A549 treated with RU486 at 1 μM for 4 hours (cell line): ENCODE measurements at places on chromosomes 1 and 21. TPM values are rescaled to one million over a fixed set of nuclear protein-coding genes. Genes with fewer than 3 reads are reported as not detected.

Gene LHX8
- 1.1 to 1.5 TPM (median 1.4 TPM) in 5 replicates for total RNA-seq

Gene S100A9
- 0.38 to 2.0 TPM (median 1.1 TPM) in 5 replicates for total RNA-seq

Gene DNALI1
- 0.06 to 0.12 TPM in 2 of 5 replicates, not detected in the others for total RNA-seq

Gene LENEP
- total RNA-seq, result not detected in 5 replicates

Gene IFNAR2
- 11.9 to 23.1 TPM (median 17.1 TPM) in 5 replicates for total RNA-seq

Gene PLA2G5
- not detected in 5 replicates for total RNA-seq

Gene PRAMEF25
- total RNA-seq, result not detected in 5 replicates

Gene SPATC1L
- total RNA-seq, result 0.06 TPM in 1 of 5 replicates, not detected in the others

Gene CD53
- total RNA-seq, result not detected in 5 replicates

Gene KPRP
- not detected in 5 replicates for total RNA-seq

Gene CLEC20A
- not detected in 5 replicates for total RNA-seq

Gene MYCBP
- 9.0 to 24.0 TPM (median 22.4 TPM) in 5 replicates for total RNA-seq

Gene CFHR1
- total RNA-seq, result 0.16 to 0.30 TPM (median 0.23 TPM) in 4 of 5 replicates, not detected in the other
